ENCODE measurements at places on chromosomes 2 and 18. TPM values are rescaled to one million over a fixed set of nuclear protein-coding genes. Genes with fewer than 3 reads are reported as not detected.

Gene C2orf80
- total RNA-seq: not detected

DNA sequence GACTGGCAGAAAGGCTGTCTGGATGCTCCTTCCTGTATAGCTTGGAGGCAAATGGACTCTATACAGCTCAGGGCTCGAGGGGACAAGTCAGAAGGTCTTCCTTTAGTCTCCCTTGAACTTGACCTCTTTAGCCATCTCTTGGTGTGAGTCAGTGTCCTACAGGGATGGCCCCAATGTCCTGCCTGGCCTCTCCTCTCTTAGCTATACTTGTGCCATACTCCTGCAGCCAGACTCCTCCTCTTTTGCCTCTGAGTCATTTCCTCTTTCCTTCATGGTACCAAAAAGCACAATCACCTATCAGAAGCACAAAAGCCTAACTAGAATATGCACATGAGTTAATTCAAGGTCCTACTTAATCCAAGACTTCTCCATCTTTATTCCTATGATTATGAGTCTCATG, 112.7 kb downstream of the XRCC5 start:
- no peaks in the 10 kb centered on the region for H3K36me3 ChIP-seq
- H3K27ac ChIP-seq: no peak overlapping the region
- H3K4me1 ChIP-seq: peaks cover 4% of the 10 kb centered on the region
- no peaks in the 10 kb centered on the region for H3K27me3 ChIP-seq

DNA sequence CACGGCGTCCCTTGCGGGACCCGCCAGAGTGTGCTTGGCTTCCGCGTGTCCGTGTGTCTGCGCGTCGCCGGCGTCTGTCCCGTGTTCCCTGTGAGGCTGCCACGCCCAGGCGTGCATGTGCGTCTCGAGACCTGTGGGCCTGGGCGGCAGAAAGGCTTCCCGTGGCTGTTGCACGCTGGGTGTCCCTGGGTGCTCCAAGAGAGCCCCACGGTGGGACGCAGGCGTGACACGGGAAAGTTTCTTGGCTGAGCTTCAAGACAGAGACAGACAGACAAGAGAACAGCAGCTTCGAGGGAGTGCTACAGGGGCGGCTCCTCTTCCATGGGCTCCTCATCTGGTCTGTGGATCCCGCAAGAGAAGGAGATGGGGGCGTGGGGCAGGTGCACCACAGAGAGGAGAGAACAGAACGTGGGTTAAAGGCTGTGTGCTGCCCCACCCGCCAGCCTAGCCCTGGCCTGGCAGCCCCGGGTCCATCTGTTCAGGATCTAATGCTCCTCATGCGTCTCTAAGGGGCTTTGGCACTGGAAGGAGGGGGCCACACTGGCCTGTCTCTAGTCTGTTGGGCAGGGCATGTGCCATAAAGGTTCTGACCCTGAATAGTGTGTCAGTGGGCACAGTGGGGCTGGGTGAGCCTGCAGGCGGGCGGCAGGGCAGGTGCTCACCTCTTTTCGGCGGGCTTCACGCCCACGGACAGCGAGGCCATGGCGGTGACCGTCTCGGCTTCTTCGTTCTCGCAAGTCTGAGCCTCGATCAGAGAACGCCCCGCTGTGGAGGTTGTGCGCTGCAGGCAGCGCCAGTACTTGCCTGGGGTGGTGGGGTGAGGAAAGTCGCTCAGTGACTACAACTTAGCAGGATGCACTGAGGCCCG, 205.1 kb downstream of the TWIST2 start:
- no peak for DNase-seq
- no peaks in the 10 kb centered on the region for H3K27me3 ChIP-seq
- peaks cover 48% of the 10 kb centered on the region for H3K36me3 ChIP-seq
- H3K4me1 ChIP-seq: no peaks in the 10 kb centered on the region

DNA sequence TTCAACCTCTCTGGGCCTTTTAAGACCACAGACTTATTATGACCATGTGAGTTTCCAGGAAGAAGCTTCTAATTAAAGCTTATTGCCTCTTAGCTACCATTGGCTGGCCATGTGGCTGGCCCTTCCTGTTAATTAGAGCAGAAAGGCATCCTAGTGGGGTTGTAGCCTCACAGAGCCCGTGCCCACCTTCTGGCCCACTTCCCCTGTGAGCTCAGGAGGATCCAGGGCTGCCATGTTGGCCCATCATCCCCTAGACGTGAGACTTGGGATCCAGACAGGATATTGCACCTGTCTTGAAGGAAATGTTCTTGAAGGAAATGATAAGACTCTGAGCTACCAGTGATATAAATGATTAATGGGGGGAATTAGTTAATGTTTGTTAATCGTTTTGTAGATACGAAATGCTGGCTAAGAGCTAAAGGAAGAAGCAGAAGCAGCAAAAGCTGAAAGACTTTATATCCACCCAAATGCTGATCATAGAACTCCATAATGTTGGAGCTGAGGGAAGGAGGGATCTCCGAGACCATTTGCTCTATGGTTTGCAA, 255.4 kb downstream of the CLIP4 start:
- no peak overlapping the region for H3K27ac ChIP-seq
- no peak overlapping the region for H3K4me3 ChIP-seq
- no peaks in the 10 kb centered on the region for H3K36me3 ChIP-seq
- H3K4me1 ChIP-seq: no peaks in the 10 kb centered on the region

DNA sequence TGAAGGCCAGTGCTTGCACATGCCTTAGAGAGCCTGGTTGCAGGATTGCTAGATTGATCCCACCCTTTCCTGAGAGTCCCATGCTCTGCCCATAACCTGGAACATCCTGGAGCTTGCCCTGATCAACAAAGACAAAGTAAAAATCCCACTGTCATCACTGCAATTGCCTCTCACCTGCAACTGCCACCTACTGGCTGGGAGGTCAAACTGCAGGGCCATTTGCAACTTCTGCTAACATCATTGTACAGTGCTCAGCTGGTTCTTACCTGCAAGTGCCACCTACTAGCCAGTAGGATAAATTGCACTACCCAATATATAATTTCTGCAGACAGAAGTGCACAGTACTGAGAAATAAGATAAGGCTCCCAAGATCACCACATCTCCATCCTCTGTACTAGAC, 947.5 kb downstream of the CPS1 start:
- no peak for DNase-seq
- no peak overlapping the region for H3K27ac ChIP-seq
- no peak overlapping the region for H3K4me3 ChIP-seq
- H3K36me3 ChIP-seq: no peaks in the 10 kb centered on the region
- no peaks in the 10 kb centered on the region for H3K27me3 ChIP-seq
- H3K4me1 ChIP-seq: no peaks in the 10 kb centered on the region

Gene HOXD4
- total RNA-seq: 0.97 TPM

Data from lower lobe of right lung (tissue), 2 donors.